Stimulated activated CD4-positive, alpha-beta T cell treated with anti-CD3 and anti-CD28 coated beads, Interleukin-2, amount 100 ng/mL, for 48 hours (primary cell): ENCODE measurements at places on chromosomes 1 and 21.

DNA sequence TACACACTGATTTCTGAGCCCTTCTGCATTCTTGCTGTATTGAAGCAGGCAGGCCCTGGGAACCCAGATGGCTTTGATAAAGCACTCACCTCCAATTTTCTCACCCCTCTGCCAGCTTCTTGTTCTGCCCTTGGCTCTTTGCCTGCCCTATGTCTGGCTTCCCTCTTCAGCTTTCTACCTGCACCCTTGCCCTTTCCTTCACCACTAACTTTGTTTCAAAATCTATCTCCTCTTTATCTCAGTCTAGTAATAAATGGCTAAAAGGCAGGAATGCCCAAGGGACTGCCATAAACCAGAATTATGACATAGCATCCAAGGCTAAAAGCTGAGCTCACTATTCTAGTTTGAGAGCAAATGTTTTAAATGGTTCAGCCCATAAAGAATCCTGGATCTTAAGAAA, 178.7 kb downstream of the TNR start:
- DNase-seq = no peak

DNA sequence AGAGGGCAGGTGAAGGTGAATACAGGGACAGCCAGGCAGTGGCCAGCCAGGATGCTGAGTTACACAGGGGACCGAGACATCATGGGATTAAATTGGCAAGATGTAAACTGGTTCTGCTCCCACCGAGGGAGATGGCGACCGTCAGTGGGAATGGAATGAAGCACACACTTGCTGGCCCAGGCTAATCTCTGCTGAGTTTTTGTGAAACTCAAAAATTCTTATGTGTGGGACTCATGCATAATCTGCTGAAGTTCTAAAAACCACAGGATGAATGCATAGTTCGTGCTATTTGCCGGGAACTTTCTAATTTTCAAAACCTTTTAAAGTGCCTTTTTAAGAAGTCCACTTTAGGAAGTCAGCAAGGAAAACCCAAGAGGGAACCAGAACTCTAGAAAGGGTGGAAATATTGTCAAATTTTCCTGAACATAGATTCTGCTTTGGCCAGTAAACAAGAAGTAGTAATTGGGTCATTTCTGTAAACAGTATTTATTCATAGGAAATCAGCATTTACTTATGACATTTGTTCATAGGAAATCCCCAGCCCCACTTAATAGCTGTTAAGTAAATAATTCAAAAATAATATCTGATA, 85.4 kb upstream of the ROR1 start:
- no peak for DNase-seq

DNA sequence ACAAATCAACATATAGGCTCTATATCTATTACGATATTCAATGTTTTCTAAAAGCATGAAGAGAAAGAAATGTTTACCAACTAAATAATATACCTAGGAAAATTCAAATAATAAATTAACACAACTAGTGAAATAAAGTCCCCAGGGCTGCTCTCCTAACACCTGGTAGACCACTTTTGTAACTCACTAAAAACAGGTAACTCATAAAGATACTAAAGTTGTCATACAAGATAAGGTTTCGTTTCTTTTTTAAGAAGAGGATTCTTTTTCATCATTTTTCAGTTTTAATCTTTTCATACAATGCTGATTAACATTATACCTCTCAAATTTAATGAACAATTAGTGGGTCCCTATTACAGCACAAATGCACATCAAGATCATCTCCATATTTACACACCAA, 99.0 kb downstream of the ZZZ3 start:
- DNase-seq = no peak

DNA sequence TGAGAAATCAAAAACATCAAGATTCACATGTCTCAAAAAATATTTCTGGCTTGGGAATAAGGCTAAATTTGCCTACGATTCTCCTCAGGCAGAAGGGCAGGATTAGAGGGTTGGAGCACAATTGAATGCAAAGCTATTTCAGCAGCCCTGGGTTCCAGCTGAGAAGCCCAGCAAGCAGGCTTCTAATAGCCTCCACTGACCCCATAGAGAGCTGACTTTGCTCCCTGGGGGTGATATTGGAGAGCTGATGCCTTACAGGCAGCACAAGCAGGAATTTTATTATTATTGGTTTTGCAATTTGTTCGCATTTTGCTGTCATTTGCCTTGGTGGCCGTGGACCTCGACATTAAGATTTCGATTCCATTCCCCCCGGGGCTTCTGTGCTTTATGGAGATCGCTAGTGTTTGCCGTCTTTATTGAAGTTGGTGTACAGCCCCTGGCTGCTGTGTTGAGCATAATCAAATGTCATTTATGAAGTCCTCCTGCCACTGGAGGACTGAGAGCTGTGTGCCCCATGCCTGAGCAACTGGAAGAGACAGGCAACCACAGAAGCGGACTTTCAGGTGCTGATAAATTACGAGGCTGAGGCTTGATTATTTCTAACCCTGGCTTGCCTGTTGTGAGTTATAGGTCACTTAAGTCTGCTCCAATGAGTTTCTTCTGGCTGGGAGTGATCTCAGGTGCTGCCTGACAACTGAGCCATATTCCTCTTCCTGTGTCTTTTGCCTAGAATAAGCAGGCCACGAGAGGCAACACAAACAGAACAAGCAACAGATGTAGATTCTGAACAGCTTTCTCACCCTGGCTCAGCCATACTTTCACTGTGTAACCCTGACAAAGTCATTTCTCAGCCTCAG, 518.4 kb upstream of the CAMK1G start:
- DNase-seq = no peak

- DNase-seq = no peak
These were observed 148.7 kb upstream of the LMO4 start for GRCh38 chr1:87179851-87180519.

DNA sequence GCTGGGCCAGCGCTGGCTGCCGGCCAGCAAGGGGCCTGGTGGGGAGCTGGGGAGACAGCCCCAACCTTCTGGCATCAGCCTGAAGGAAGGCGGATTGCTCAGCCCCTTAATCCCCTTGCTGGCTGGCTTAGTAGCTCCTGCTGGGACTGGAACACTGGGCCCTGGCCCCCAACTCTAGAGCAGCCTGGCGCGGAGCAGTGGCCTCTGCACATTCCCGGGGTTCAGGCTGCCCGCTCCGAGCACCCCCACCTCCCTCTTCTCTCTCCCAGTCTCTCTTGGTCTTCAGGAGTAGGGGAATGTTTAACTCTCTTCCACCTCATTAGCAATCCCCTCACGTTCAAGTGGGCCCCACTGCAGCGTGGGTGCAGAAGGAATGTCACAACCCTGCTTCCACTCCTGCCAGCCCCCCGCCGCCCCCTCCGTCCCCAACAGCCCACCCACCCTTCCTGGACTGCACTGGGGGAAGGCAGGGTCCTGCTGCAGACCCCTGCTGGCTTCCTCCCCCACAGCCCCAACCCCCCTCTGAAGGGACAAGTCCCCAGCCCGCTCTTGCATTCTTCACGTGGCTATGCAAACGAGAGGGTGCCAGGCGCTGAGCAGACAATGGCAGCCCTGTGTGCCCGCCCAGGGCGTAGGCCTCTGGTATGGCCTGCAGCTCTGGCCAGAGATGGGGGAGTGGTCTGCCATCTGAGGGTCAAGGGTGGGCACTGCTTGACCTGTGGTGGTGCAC, 980 bp upstream of the CLDN19 start:
- no peak for DNase-seq

- no peak for DNase-seq
These were observed 25.3 kb upstream of the TRAPPC10 start for GRCh38 chr21:43986544-43987451.

DNA sequence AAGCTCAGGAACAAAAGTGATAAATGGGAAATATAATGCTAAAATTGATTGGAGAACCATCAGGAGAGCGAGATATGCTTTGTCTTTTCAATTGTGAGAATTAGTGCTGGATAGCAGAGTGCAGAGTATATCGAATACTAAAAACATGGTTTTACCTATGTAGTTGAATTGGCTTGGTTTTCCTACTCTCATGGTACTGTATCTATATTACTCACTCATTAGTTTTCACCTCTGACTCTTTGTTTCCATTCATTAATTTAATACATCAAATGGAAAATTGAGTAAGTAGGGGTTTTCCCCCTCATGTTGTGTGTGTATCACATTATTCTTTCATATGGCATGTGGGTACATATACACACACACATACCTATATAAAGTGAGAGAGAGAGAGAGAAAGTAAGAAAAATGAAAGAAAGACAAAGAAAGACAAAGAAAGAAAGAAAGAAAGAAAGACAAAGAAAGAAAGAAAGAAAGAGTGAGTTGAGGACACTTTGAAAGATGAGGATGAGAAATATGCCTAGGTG, 1574.5 kb downstream of the MRPL39 start:
- no peak for DNase-seq

DNA sequence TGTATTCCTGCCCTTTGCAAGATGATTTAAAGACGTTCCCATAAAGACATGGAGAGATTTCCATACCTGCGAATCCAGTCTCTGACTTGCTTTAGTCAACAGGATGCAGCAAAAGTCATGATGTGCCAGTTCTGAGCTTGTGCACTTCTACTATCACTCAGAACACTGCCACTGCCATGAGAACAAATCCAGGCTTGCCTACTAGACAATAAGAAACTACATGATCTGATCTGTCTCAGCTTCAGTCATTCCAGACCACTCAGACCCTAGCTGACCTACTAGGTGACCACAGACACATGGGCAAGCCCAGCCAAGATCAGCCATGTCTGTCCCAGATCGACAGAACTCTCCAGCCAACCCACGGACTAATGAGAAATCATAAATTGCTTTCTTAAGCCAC, 219.2 kb downstream of the RRAGC start:
- no peak for DNase-seq

DNA sequence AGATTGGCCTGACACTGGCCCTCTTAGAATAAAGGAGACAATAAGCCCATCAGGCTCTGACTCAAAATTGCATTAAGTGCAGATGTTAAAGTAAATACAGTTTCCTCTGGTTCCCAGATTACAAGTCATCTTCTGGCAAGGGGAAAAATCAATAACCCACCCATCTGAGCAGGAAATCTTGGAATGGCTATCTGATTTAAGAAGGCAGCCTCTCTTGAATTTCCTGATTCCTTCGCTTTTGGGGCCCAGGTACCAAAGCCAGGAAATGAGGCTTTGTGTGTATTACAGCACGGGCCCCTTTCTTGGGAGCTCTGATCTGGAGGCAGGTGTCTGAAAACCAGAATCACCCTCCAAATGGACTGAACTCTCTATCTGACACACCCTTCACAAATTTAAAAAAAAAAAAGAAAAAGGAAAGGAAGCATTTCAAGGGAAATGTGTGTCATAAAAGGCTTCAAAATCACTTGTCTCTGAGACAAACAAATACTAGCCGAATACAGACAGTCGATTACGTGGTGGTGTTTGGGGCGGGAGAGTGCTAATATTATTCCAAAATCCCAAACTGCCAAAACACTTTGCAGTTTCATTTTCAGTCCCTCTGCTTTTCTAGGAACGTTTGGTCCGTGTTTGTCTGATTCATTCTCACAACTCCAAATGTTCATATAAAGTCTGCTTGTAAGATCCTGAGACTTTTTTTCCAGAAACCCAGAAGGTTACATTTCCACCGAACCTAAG, 240.9 kb upstream of the CAMK1G start:
- DNase-seq = no peak

DNA sequence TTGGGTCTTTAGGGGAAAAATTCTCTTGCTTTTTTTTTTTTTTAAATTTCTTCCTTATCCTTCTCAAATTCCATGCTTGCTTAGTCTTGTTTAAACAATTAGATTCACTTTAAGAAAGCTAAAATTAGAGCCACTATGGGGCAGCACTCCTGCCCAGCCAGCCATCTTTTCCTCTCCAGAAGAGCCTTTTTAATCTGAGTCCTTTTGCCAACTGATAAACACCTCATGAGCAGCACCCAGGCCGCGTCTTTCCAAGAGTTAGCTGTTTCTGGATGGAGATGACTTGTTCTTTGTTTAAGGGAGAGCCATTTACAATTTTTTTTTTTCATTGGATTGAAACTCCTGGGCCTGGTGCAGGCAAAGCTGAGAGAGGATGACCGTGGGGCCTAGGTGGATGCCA, 53.3 kb upstream of the TSPAN2 start:
- DNase-seq = no peak

- no peak for DNase-seq
These were observed 144.5 kb upstream of the TMEM51 start for GRCh38 chr1:15008783-15009729.

- DNase-seq = no peak
These were observed 55.5 kb upstream of the DYNLT5 start for GRCh38 chr1:66696771-66697170.

GRCh38 chr1:99952522-99952921, 17.3 kb upstream of the SLC35A3 start:
- DNase-seq = no peak

DNA sequence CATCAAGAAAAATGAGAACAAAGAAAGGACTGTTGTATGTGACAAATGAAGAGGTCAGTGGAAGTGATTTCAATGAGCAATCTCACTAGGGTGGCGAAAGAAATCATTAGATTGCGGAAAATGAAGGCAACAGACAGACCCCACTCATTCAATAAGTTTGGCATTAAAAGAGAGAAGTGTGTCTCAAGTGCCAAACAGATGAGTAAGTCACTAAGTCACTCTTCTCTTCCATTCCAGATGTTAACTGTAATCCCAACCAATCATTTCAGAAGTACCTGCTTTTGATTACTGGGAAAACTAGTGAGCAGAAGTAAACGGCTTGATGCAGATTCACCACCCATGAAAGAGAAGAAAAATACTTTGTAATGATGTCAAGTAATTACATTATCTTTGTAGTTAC, 144.3 kb upstream of the PRMT6 start:
- DNase-seq = no peak

GRCh38 chr1:241131636-241132194, 225.3 kb downstream of the RGS7 start:
- DNase-seq = no peak

- DNase-seq = no peak
These were observed 27.5 kb downstream of the RGS8 start for GRCh38 chr1:182656842-182657397.

GRCh38 chr1:226680653-226681052, 58.4 kb downstream of the ITPKB start:
- no peak for DNase-seq

DNA sequence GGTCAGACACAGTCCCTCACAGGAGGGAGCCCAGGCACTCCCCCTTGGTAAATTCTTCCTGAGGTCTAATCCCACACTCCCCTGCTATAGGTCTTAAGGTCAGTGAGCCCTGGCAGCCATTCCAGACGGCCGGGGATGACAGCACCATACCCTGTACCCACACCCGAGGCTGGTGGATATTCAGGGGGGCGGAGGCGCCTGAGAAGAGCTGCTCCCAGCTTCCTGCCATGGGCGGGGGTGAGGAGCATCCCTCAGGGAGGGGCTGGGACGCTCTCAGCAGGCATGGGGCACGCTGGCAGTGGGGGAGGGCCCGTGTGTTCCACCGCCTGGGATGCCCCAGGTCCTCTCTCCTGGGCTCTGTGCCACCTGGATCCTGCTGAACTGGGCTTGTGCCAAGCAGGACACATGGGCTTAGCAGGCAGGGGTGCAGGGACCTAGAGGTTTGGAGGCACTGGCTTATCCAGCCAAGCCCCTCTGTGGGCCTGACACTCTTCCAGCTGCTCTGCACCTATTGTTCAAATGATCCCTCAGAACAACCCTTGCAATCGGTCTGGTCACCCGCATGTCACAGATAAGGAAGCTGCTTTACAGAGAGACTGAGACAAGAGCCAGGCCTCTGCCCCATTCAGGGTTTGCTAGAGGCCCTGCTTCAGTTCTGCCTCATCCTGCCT, 5.7 kb upstream of the ADGRB2 start:
- DNase-seq = no peak
